ENCODE measurements at places on chromosomes 2 and 18.

DNA sequence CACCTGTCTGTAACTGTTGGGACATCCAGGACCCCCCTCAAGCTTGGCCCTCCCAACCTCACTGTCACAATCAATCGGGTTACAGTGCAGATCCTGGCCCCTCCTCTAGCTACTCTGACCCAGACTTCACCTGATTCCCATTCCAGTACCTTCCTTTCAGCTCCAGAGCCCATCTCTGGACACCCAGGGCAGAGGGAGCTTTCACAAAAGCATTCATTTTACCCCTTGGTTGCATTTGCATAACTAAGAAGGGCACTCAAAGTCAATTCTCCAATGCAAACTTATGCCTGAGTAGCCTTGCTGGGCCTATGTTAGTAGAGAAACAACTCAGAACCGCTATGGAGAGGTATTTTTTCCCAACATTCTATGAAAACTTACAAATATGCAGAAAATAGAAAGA lies 7.4 kb downstream of the ZAP70 start:
- no peak for DNase-seq

- no peak for DNase-seq
Observed at GRCh38 chr2:129887688-129888266, 91.7 kb upstream of the RAB6C start.

DNA sequence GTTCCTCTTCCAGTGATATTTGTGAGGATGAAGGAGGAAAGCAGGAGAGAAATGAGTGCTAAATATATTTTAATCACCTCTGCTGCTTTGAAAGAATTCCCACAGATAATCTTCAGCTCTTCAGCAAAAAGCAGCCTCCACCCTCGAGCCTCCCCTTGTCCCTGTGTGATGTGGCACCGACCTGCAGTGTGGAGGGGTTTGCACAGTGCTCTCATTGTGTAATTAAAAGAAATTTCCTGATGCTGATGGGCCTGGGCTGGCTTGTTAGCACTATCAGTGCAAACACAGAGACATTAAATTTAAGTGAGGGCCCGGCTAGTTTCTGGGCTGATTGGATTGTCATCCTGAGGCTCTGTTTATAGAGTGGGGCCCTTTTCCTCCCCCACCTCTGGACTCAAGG lies 53.4 kb downstream of the KIF5C start:
- no peak for DNase-seq

- DNase-seq: no peak
Observed at GRCh38 chr2:55160422-55160821, 71.7 kb downstream of the CLHC1 start.

GRCh38 chr2:238280083-238280825 lies 8.2 kb downstream of the PER2 start:
- no peak for DNase-seq

- no peak for DNase-seq
Observed at GRCh38 chr2:11377928-11378545, 33.6 kb upstream of the ROCK2 start.

GRCh38 chr2:44135296-44135695 lies 33.4 kb upstream of the PPM1B start:
- DNase-seq: no peak

- DNase-seq: no peak
Observed at GRCh38 chr2:214801068-214801467, 8.4 kb downstream of the BARD1 start.

GRCh38 chr2:105779394-105779793 lies 34.7 kb downstream of the NCK2 start:
- peak; percentile 63 for DNase-seq

DNA sequence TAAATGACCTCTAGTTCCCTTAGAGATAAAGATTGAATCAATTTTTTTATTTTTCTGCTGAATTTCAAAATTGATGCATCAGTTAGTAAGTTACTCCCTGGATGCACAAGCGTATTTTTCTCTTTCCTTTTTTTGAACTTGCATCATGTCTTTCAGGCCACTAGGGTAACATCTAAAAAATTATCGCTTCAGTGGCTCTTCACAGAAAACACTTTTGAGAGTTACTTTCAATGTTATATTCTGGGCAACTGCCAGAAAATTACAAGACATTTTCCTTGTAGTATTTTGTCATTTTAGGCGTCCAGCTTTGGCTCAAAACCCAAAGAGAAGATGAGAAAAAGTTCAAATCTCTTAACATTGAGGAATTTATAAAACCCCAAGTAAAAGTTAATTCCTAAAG lies 59.8 kb downstream of the DSEL start:
- DNase-seq: no peak

DNA sequence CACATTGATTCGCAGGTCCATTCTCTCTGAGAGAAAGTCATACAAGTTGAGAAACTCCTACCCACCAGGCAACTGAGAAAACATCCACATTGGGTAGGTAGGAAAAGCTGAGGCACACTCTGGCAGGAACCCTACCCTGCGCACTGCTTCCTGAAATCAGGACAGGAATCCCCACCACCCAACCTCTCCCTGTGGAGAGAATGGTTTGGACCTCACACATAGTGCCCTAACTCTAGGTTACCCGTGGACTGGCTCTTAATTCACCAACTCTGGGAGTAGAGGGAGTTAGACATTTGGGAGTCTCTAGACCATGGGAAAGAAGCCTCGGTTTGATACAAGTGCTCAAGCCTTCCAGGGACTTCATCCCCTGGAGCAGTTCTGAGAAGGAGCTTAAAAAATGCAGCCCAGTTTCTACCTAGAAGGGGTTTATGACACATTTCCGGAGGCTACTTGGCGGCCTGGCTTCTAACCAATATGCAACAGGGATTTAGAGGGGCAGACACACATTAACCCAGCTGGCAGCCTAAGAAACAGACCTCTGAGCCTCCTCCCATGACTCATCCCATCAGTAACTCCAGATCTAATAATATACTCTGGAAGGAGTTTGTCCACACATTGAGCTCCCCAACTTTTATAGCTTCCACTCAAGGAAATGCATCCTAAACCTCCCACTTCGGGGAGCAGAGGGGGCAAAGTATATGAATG lies 136.7 kb downstream of the EML6 start:
- DNase-seq: no peak

- no peak for DNase-seq
Observed at GRCh38 chr2:172395503-172395902, 31.9 kb upstream of the ITGA6 start.

GRCh38 chr2:10168221-10168620 lies 45.7 kb downstream of the RRM2 start:
- no peak for DNase-seq

- DNase-seq: no peak
Observed at GRCh38 chr18:45276878-45277277, 338.4 kb upstream of the SLC14A2 start.

- no peak for DNase-seq
Observed at GRCh38 chr18:65934874-65935273, 184.1 kb downstream of the CDH7 start.

GRCh38 chr2:188443207-188443606 lies 151.5 kb downstream of the GULP1 start:
- DNase-seq: no peak

DNA sequence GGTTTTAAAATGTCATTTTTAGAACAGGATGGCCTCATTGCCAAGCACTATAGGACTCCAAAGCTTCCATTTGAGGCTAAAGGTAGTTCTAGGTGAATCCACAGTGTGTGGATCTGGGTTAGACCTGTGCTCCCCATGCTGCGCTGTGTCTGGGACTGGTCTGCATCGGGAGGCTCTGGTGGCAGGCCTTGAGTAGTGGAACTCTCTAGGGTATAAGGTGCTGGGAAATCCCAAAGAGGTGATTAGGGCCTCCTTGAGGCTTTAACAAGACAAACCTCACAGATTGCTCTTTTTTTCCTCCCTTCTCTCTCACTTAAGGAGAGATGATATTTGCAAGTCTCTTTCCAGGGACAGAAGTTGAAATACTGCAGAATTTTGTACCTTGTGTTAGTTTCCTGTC lies 9.3 kb downstream of the SEC11C start:
- no peak for DNase-seq

- DNase-seq: peak; percentile 78
Observed at GRCh38 chr2:30072250-30072842, 74.5 kb upstream of the YPEL5 start.

GRCh38 chr2:172813314-172813888 lies 77.8 kb downstream of the RAPGEF4 start:
- DNase-seq: no peak

GRCh38 chr2:20781656-20782265 lies 41.1 kb downstream of the LDAH start:
- peak; percentile 64 for DNase-seq

- DNase-seq: no peak
Observed at GRCh38 chr2:203237346-203238238, 1.2 kb upstream of the CYP20A1 start.

DNA sequence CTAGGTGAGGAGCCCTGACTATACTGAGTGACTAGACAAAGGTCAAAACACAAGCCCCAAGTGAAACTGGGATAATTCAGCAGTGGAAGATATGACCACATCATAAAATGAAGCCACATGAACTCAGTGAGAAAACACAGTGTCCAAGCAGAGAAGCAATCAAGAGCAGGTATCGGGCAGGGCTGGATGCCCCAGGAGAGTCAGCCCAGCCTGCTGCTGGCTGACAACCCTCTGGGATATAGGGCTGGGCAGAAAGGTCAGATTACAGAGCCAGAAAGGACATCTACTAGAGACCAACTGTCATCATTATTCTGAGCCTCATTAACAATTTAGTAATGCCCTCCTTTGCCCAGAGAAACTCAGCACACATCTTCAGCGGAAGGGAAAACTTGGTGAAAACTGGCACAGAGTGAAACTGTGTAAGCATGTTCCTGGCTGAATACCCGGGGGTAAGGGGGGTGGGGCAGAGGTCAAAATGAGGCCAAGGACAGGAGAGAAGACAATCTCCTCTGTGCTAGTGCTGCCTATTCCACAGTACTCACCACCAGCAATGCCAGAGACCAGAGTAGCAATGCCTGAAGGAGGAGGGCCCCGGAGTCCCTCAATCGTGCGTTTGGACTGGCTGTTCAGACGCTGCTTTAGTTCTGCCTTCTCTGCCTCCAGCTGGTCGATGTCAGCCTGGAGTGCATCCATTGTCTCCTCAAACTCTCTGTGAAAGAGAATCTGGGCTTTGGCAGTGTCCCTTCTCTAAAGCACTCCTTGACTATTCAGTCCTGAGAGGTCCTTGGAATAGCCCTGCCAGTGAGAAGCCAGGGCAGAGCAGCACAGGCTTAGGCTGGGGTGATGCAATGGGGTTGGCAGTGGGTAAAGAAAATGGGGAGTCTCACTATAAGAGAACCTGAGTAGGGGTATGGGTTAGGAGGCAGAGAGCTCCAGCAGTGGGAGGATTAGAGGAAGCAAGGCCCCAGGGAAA lies 15.3 kb downstream of the DCTN1 start:
- no peak for DNase-seq

DNA sequence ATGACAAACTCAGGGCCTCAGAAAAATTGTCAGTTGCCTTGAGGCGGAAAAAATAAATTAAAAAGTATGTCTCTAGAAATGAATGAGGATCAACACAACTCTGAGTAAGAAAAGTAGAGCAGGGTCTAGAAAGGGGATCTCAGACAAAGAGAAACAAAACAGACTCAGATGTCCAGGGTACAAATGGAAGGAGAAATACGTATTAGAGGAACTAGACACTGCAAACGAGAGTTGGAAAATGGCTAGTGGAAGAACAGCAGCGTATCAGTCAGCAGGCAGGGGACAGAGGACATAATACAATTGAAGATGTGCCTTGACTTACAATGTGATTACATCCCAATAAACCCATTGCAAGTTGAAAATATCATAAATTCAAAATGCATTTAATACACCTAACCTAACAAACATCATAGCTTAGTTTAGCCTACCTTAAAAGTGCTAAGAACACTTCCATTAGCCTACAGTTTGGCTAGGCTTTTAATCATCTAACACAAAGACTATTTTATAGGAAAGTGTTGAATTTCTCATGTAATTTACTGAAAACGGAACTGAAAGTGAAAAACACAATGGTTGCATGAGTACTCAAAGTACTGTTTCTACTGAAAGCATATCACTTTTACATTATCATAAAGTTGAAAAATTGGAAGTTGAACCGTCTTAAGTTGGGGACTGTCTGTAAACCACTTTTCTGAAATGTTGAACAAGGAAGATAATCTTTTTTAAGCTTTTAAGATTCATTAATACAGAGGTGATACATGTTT lies 182.8 kb downstream of the NBAS start:
- no peak for DNase-seq

DNA sequence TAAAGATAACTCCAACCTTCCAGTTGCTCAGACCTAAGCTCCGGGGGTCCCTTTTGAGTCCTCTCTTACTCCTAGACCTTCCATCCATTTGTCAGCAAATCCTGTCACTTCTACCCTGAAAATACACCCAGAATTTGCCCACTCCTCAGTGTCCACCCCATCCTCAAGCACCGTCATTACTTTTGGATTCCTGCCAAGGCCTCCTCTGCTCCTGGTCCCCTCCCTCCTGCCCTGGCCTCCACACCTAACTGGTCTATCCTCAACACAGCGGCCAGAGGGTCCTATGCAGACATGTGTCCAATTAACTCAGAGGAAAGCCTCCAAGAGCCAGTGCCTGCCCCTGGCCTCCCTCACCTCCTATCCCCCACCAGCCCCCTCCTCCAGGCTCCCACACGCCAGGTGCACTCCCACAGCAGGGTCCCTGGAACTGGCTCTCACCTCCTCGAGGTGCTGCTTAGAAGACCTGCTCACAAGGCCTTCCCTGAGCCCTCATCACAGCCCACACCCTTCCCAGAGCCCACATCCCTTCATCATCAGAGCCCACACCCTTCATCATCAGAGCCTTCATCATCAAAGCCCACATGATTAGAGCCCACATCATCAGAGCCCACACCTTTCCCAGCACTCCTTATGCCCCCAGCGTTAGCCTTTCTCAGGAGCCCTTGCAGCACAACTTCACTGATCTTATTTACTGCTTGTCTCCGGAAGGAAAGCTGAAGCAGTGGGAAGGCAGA lies 20.4 kb downstream of the FAM178B start:
- DNase-seq: no peak

GRCh38 chr18:10860928-10861327 lies 288.4 kb downstream of the PIEZO2 start:
- no peak for DNase-seq

DNA sequence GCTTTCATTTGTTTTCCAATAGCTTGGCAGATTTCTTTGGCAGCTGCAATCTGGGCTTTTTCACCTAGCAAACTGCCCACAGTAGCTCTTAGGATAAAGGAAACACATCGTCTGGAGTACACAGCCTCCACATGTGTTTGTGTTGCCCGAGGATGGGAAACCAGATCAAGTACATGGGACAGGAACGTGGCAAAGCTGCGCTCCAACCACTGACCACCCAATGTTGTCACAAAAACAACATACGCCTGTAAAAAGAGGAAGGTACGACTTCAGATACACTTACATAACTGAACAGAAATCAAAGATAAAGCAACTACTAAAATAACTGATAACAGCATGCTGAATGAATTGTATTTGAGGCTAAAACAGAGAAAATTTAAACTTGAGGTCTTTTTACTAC lies 15.5 kb downstream of the HEATR5B start:
- no peak for DNase-seq

- DNase-seq: no peak
Observed at GRCh38 chr2:168002021-168002553, 245.3 kb downstream of the STK39 start.

DNA sequence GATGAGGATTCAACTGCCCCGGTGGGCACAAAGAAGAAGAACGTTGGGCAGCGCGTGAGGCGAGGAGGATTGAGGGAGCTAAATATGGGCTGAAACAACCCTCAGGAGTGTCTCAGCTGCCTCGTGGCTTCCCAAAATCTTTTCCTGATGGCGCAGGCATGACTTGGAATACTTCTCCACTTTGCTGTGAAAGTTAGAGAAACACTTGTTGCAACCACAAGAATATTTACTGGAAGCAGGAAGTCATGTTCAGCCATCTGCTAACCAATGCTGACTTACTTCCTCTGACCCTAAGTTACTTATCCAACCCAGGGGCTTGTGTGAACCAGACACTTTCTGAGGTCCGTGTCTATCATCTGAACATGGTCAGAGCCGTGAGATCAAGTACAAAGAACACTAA lies 148.8 kb downstream of the ARL4C start:
- DNase-seq: no peak
